CD4-positive, alpha-beta T cell (primary cell): ENCODE measurements at places on chromosomes 7 and 10.

DNA sequence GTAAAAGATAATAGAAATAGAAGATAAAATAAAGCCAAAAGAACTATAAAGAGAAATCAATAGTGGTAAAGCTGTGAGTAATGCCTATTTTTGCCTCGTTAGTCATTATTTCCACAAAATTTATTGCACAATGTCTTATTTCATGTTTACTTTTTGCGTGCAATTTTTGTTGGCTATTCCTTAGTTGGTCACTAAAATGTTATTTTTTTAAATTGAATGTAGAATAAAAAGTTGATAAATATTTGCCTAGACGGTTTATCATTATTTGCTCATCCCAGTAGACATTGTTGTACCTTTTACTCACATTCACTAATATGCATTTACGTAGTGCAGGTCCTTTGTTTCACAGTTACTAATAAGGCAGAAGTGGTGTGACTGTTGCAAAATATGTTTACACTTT is 227.8 kb upstream of the BMPER start:
- H3K27ac ChIP-seq, result no peak overlapping the region
- H3K4me1 ChIP-seq, result no peaks in the 10 kb centered on the region
- H3K4me3 ChIP-seq, result no peak overlapping the region
- H3K36me3 ChIP-seq, result no peaks in the 10 kb centered on the region
- no peak for DNase-seq

- DNase-seq, result no peak
- H3K27ac ChIP-seq, result no peak within 1 kb of the TSS
- H3K4me3 ChIP-seq, result no peak within 1 kb of the TSS
Measured at GRCh38 chr7:138797715-138798320, at the start of the genes ATP6V0A4 and TMEM213. Gene ATP6V0A4 (minus strand): TSS chr7:138798196. CDS start chr7:138771247, 26,949 bp downstream. Gene TMEM213 (plus strand): TSS chr7:138797994. CDS start chr7:138798105, 111 bp downstream.

- no peaks in the 10 kb centered on the region for H3K4me1 ChIP-seq
- no peaks in the 10 kb centered on the region for H3K36me3 ChIP-seq
- H3K27ac ChIP-seq, result no peak overlapping the region
- H3K27me3 ChIP-seq, result no peaks in the 10 kb centered on the region
- DNase-seq, result no peak
- no peak overlapping the region for H3K4me3 ChIP-seq
Measured at GRCh38 chr10:56928714-56929113, 567.7 kb upstream of the ZWINT start.

GRCh38 chr10:120824881-120825309 is 26.3 kb upstream of the WDR11 start:
- H3K4me1 ChIP-seq, result no peaks in the 10 kb centered on the region
- no peak overlapping the region for H3K4me3 ChIP-seq
- H3K36me3 ChIP-seq, result no peaks in the 10 kb centered on the region
- no peaks in the 10 kb centered on the region for H3K27me3 ChIP-seq
- no peak for DNase-seq
- H3K27ac ChIP-seq, result no peak overlapping the region

- no peak for DNase-seq
- H3K4me1 ChIP-seq, result no peaks in the 10 kb centered on the region
- peaks cover 42% of the 10 kb centered on the region for H3K36me3 ChIP-seq
- no peak overlapping the region for H3K4me3 ChIP-seq
- H3K27ac ChIP-seq, result no peak overlapping the region
- H3K27me3 ChIP-seq, result no peaks in the 10 kb centered on the region
Measured at GRCh38 chr7:30428246-30429155, 50.1 kb downstream of the NOD1 start.

- no peaks in the 10 kb centered on the region for H3K36me3 ChIP-seq
- H3K27me3 ChIP-seq, result no peaks in the 10 kb centered on the region
- no peaks in the 10 kb centered on the region for H3K4me1 ChIP-seq
- no peak overlapping the region for H3K27ac ChIP-seq
- H3K4me3 ChIP-seq, result no peak overlapping the region
Measured at GRCh38 chr7:135375908-135376699, 133.8 kb downstream of the CNOT4 start.

- no peak overlapping the region for H3K4me3 ChIP-seq
- H3K4me1 ChIP-seq, result no peaks in the 10 kb centered on the region
- no peak for DNase-seq
- H3K27me3 ChIP-seq, result no peaks in the 10 kb centered on the region
Measured at GRCh38 chr7:34059136-34059828, 153.9 kb downstream of the BMPER start.

DNA sequence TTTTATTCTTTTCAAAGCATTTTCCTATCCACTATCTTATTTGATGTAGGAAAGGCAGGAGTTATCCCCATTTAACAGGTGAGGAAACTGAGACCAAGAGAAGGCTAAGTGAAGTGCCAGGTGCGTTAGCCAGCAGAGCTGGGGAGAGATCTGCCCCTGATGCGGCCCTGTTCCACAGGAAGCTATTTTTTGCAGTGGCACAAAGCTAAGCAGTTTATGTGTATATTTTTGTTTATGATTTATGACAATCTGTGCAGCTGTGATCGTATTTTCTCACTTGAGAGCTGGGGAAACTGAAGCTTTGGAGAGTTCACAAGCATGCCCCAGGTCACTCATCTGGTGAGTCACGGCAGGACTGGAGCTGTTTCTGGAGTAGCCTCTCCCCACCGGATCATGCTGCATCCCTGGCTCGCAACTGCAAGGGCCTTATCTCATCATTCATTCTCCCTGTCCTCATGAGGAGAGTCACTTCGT is 38.8 kb downstream of the SLC29A3 start:
- H3K27ac ChIP-seq, result no peak overlapping the region
- no peak overlapping the region for H3K4me3 ChIP-seq
- H3K27me3 ChIP-seq, result no peaks in the 10 kb centered on the region

- no peaks in the 10 kb centered on the region for H3K27me3 ChIP-seq
- no peak overlapping the region for H3K4me3 ChIP-seq
- H3K36me3 ChIP-seq, result no peaks in the 10 kb centered on the region
- H3K27ac ChIP-seq, result no peak overlapping the region
Measured at GRCh38 chr10:100036850-100037249, 27.1 kb upstream of the DNMBP start.
